Brain microvascular endothelial cell (primary cell): ENCODE measurements at places on chromosomes 16 and 17.

- DNase-seq, result no peak
These were observed 8.0 kb downstream of the TRAF4 start for GRCh38 chr17:28751600-28752366.

GRCh38 chr16:6165330-6165979, 1067.9 kb upstream of the EEF2KMT start:
- DNase-seq, result no peak

GRCh38 chr16:47984669-47985068, 171.1 kb downstream of the ABCC12 start:
- DNase-seq, result no peak

DNA sequence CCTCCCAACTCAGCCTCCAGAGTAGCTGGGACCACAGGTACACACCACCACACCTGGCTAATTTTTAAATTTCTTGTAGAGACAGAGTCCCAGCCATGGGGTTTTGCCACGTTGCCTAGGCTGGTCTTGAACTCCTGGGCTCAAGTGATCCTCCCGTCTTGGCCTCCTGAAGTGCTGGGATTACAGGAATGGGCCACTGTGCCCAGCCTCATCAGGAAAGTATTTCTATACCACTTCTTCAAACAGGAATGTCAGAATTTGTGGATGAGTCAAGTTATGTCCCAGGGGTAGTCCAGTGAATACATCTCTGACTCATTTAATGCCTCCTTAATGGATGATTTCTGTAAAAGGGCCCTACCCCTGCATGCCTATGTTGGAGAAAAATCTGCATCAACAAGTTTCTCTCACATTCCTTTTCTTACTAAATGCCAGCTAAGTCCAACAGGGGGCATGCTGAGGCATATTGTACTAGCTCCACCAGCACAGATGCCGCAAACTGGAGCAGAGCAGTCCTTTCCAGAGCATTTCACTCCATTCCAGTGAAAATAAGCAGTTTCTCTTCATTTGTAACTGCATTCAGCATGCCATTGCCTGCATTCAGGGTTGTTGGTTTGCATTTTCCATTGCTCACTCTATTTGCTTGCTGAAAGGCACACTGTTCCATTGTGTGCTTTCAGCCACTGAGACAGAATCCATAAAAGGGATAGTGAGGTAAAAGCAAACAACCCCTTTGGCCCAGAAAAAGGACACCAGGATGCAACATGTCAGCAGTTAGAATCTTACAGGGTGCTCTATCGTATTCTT, 5.3 kb upstream of the CAVIN1 start:
- peak; percentile 95 for DNase-seq

DNA sequence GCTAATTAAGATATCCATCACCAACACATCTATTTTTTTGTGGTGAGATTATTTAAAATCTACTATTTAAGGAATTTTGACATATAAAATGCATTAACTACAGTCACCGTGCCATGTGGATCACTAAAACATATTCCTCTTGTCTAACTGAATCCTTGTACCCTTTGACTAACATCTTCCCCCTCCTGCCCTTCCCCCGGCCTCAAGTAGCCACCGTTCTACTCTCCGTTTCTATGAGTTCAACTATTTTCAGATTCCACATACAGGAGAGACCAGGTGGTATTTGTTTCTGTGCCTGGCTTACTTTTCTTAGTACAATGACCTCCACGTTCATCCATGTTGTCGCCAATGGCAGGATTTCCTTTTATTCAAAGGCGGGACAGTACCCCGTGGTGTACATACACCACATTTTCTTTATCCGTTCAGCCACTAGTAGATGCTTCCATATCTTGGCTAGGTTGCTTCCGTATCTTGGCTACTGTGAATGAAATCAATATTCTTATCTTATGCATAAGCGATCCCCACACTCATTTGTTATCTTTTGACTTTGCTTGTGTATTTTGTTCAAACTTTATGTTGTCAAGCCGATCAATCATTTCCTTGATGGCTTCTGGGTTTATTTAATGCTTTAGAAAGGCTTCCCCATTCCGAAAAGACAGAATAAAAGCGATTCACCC, 134.7 kb downstream of the KCNJ12 start:
- no peak for DNase-seq

DNA sequence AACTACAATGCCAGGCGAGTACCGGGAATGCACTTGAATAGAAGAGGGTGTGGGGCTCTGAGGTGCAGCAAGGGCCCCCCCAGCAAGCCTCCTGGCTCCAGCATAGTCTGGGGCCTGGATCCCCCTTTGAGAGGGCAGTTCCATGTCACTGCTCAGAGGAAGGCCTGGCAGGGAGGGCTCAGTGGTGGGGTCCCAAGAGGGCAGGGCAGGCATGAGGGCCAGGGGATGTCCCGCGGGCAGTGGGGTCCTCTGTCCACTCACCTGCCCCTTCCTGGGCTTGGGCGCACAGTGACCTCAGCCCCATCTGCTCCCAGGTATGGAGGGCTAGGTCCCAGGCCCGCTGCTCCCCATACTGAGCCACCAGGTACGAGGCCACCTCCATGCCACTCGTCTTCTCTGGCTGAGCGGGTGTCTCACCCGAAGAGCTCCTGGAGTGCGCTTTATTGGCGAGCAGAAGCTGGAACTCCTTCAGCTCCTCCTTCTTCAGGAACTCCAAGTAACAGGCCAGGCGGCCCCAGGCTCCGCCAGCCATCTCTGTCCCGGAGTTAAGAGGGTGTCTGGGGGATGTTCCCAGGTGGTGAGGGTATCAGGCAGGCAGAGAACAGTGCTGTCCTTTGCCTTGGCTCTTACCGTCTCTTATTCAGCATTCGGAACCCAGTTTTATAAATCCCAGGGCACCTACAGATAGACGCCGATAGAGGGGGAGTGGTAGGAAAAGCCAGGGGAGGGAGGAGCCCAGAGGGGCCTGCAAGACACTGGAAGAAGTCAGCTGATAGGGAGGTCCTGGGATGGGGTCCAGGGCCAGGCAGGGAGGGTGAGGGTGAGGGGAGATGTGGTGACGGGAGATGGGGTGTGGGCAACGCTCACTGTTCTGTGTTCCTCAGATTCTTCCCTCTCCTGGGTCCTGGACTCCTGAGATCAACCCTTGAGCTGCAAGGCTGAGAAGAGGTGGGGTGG, 605 bp downstream of the NLRP1 start:
- no peak for DNase-seq

DNA sequence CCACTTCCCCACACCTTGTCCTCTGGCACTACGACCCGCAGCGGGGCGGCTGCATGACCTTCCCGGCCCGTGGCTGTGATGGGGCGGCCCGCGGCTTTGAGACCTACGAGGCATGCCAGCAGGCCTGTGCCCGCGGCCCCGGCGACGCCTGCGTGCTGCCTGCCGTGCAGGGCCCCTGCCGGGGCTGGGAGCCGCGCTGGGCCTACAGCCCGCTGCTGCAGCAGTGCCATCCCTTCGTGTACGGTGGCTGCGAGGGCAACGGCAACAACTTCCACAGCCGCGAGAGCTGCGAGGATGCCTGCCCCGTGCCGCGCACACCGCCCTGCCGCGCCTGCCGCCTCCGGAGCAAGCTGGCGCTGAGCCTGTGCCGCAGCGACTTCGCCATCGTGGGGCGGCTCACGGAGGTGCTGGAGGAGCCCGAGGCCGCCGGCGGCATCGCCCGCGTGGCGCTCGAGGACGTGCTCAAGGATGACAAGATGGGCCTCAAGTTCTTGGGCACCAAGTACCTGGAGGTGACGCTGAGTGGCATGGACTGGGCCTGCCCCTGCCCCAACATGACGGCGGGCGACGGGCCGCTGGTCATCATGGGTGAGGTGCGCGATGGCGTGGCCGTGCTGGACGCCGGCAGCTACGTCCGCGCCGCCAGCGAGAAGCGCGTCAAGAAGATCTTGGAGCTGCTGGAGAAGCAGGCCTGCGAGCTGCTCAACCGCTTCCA, 2.6 kb downstream of the METTL26 start:
- no peak for DNase-seq

- no peak for DNase-seq
These were observed 9.5 kb upstream of the IGFBP4 start for GRCh38 chr17:40433551-40434415.

DNA sequence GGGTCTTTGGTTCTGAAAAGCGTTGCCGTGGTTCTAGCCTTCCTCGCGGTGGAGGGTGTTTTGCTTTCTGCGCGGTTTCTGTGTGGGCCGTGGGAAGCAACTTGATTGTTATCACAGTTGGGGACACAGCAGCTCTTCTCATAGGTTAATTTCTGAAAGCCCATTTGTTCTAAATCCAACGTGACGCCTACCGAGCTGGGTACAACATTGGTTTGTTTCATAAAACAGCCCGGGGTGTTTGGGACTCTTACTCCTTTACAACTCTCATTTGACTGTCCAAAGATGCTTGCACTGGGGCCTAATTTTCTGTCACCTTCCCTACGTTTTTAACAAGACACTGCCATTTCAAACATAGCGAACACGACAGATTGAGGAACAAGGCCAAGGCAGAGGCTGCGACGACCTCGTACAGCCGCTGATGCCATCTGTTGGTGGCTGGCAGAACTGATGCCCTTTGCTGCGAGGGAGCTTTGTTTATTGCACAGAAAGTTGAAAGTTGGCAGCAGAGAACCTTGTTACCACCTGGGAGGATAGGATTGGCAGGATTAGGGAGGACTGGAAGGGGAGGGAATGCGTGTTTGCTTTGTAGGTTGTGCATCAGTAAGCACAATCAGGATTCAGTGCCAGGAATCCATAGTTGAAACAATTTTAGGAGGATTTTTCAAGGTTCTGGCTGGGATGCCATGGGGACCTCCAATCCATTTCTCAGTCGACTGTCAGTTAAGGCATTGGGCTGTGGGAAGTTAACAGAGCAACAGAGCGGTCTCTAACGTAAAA, 98.3 kb downstream of the PITPNC1 start:
- DNase-seq, result peak; percentile 66

DNA sequence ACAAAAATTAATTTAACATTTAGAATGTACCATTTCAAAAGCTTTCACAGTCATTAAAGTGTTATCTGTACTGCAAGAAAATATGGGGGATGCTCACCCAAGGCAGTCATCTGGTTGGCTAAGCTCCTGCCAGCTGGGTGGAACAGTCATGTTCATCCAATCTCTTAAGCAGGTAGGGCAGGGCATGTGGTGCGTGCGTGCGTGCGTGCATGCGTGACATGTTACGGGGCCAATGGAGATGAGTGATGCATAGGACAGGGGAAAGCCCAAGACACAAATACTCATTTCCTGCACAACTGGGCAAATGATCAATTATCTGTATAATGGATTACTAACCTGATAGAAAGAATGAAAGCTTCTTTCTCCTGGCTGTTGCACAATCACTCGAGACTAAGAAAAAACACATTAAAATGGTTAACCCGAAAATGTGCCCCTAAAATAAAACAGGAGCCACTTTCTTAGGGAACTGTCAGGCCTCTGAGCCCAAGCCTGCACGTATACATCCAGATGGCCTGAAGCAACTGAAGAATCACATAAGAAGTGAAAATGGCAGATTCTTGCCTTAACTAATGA, 104.4 kb downstream of the MYO1D start:
- DNase-seq, result no peak

- no peak for DNase-seq
These were observed 516 bp downstream of the SLC16A6 start for GRCh38 chr17:68290268-68290954.

- no peak for DNase-seq
These were observed 32.2 kb downstream of the ACTG1 start for GRCh38 chr17:81480140-81481072.

GRCh38 chr17:44190481-44190880, 3.7 kb downstream of the TMUB2 start:
- no peak for DNase-seq

GRCh38 chr16:74888888-74889287, 96.0 kb downstream of the WDR59 start:
- no peak for DNase-seq

DNA sequence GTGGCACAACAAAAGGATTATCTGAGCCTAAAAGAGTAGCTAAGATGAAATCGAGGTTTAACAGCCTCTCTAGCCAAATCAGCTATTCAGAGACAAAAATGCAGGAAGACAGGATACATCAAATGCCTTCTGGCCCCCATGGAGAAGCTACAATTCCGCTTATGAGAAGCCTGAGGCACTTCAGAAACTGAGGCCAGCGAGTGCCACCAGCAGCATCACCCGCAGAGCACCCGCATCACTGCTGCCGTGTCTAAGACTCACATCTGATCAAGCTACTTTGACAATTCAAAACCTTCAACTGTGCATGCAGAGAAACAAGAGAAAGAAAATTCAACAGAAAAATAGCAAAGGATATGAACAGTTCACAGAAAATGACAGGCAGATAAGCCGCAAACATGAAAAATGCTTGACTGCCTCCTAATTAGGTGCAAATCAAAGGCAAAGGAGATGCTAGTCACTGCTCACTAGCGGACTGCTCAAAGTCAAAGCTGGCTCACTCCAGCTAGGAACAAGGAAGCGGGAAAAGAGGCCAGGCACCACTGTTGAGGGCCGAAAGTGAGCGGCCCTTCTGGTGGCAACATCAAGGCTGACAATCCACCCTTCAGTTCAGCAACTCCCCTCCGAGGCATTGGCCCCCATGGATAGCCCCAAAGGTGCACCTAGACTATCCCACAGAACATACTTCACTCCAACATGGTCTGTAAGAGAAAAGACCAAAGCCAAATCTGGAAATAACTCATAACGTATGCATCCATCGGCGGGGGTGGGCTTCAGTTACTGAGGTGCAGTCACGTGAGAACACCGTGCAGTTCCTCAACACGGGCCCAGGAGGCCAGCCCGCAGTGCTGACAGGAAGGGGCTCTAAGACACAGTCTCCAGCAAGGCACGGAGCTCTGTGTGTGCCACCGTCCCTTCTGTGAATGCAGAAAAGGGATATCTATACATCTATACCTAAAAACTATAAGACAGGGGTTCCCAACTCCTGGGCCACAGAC, 12.0 kb downstream of the MTHFSD start:
- no peak for DNase-seq

GRCh38 chr16:17368446-17368845, 102.3 kb downstream of the XYLT1 start:
- DNase-seq, result no peak

DNA sequence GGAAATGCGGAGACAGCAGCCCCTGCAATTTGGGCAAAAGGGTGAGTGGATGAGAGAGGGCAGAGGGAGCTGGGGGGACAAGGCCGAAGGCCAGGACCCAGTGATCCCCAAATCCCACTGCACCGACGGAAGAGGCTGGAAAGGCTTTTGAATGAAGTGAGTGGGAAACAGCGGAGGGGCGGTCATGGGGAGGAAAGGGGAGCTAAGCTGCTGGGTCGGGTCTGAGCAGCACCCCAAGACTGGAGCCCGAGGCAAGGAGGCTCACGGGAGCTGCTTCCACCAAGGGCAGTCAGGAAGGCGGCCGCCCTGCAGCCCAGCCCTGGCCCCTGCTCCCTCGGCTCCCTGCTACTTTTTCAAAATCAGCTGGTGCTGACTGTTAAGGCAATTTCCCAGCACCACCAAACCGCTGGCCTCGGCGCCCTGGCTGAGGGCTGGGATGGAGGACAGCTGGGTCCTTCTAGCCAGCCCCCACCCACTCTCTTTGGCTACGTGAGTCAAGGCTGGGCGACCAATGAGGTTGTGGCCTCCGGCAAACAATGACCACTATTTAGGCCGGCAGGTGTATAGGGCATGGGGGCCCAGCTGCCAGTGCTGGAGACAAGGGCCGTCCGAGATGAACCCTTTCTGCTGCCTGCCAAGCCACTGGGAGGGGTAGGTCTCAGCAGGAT, 507 bp downstream of the SERPINF1 start:
- DNase-seq, result no peak

GRCh38 chr16:35631261-35631945, 2172.0 kb downstream of the TP53TG3F start:
- no peak for DNase-seq

- no peak for DNase-seq
These were observed 8.5 kb upstream of the ANKRD11 start for GRCh38 chr16:89498839-89499238.
